ENCODE measurements at places on chromosomes 7 and 10.

- no peak for DNase-seq
Observed at GRCh38 chr7:139580435-139580834, 57.0 kb downstream of the CLEC2L start.

GRCh38 chr7:100584054-100584682 is 1.8 kb downstream of the LRCH4 start:
- DNase-seq: peak; percentile 50

GRCh38 chr7:48004638-48005037 is 24.3 kb downstream of the SUN3 start:
- no peak for DNase-seq

- DNase-seq: no peak
Observed at GRCh38 chr7:44140341-44140740, 791 bp downstream of the MYL7 start.

- DNase-seq: no peak
Observed at GRCh38 chr10:30330497-30331168, 18.4 kb downstream of the MTPAP start.

GRCh38 chr10:122165484-122166276 is 105.4 kb upstream of the BTBD16 start:
- no peak for DNase-seq

- DNase-seq: peak; percentile 87
Observed at GRCh38 chr10:123043409-123043925, 34.7 kb downstream of the ACADSB start.

- DNase-seq: peak; percentile 52
Observed at GRCh38 chr7:7970237-7970530, 1.6 kb downstream of the GLCCI1 start.

- DNase-seq: no peak
Observed at GRCh38 chr7:8155836-8156235, 106.1 kb downstream of the ICA1 start.

- DNase-seq: peak; percentile 45
Observed at GRCh38 chr10:110317866-110318850, 13.4 kb upstream of the SMNDC1 start.

DNA sequence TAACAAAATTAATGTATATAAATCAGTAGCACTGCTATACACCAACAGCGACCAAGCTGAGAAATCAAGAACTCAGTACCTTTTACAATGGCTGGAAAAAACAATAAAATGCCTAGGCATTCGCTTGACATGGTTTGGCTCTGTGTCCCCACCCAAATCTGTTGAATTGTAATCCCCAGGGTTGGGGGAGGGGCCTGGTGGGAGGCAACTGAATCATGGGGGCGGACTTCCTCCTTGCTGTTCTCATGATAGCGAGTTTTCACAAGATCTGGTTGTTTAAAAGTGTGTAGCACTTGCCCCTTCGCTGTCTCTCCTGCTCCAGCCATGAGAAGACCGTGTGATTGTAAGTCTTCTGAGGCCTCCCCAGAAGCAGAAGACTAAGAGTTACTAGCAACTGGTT is 8.6 kb downstream of the ZNF786 start:
- DNase-seq: no peak

DNA sequence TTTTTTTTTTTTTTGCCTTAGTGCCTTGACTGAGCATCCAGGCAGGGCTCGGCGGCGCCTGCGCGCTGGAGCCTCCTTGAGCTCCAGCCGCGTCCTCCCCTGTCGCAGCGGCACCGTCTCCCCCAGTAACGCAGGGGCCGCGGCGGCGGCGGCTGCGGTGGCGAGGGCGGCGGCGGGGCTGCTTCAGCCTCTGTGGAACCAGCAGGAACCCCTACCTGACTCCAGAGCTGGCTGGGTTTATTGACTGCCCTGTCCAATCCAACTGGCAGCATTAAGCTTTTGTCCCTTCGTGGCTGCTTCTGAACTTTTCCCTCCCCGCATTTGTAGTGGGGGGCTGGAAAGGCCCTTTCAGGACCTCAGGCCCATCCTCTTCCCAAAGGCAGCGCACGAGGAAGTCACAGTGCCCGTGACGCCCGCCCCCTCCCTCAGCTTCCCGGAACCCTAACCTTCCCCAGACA is at the start of gene GPR85:
Gene GPR85, minus strand, starts transcription at position 397 of the 458 bp plus-strand sequence. CDS start 2,106 bp downstream, outside the sequence.
- DNase-seq: peak; percentile 90

- DNase-seq: no peak
Observed at GRCh38 chr10:77027576-77027975, 610.0 kb downstream of the KCNMA1 start.

DNA sequence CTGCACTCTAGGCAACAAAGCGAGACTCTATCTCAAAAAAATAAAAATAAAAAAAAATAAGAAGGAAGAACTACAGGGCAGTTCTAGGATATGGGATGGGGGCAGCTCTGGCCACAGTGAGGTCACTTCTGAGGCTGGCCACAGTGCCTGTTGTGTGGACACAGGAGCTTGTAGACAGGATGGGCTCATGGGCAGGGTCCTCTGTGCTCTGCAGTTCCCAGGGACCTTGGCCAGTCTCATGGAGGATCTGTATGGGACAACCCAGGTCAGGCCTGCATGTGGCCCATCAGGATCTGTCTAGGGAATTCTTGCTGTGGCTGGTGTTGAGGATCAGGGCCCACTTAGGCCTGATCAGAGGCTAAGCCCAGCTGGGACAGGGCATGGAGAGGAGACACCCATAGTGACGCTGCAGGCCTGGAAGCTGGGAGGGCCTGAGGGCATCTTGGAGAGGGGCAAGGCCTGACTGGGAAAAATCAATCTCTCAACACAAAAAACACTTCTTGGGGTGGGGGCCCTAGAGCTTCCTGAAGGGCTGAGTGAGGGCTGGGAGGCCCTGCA is 19.4 kb upstream of the PAX2 start:
- DNase-seq: no peak

GRCh38 chr7:152050547-152050971 is 25.1 kb downstream of the GALNT11 start:
- DNase-seq: no peak

DNA sequence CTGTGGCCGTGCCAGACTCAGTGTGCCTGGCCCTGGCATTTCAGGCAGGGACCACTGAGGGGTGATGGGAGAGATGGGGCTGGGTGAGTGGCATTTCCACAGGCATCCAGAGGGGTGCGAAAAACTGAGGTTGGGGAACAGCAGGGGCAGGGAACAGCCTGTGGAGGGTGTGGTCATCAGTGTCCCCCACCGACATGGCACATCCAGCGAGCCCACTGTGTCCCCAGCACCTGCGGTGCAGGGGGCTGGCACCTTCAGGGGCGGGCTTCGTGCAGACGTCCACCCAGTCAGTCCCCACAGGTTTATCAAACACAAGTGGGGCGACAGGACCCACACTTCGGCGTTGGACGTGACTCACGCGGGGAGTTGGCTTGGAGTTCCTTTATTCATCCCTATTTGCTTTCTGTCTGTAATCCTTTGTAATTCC is 14.8 kb downstream of the CUX1 start:
- no peak for DNase-seq

- DNase-seq: no peak
Observed at GRCh38 chr7:55382251-55382650, 17.1 kb downstream of the LANCL2 start.

GRCh38 chr10:95240811-95241210 is 46.8 kb downstream of the ACSM6 start:
- DNase-seq: no peak

- DNase-seq: no peak
Observed at GRCh38 chr10:95121904-95122303, 52.6 kb upstream of the CYP2C8 start.

GRCh38 chr7:825386-825785 is 6.9 kb upstream of the SUN1 start:
- no peak for DNase-seq

- peak; percentile 86 for DNase-seq
Observed at GRCh38 chr10:21020545-21020944, 123.4 kb upstream of the NEBL start.

GRCh38 chr10:58734116-58734515 is 221.4 kb downstream of the BICC1 start:
- no peak for DNase-seq

- DNase-seq: peak; percentile 89
Observed at GRCh38 chr10:80739963-80740715, 202.4 kb downstream of the SH2D4B start.

- no peak for DNase-seq
Observed at GRCh38 chr7:18820981-18821380, 296.5 kb downstream of the TWIST1 start.

GRCh38 chr7:124918662-124919061 is 11.0 kb downstream of the POT1 start:
- DNase-seq: no peak

- no peak for DNase-seq
Observed at GRCh38 chr7:20030915-20031362, 186.2 kb downstream of the MACC1 start.

DNA sequence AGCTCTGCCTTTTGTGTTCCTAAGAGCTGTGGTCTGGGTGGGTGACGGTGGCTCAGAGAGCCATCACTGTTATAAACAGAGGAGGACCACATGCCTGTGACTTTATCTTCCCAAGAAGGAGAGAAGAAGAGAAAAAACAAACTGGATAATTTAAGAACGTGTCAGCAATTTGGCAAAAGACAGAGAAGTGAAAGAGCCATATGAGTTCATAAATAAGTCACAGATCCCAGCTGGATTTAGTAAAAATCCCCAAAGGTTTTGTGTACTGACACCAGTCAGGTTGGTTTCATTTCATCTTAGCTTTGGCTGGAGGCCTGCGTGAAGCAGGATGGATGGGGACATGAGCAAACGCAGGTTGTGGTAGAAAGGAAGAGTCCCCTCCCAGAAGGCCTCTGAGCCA is 120.7 kb downstream of the CXCL12 start:
- no peak for DNase-seq

GRCh38 chr7:21762469-21762868 is 183.2 kb downstream of the CDCA7L start:
- no peak for DNase-seq

DNA sequence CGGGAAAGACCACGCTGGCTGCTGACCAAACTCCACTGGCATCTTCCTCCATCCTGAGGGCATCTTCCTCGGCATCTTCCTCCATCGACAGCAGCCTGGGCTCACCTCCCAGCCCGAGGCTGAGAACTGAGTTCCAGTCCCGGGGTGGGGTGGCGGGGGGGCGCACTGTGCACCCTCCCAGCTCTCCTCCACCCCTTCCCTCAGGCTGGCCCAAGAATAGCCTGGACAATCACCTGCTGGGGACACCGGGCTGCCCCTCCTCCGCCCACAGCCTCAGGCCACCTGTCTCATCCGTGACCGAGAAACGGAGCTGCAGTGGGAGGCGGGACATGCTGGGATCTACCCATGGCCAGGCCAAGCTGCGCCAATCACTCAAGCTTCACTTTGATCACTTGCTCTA is 37.2 kb downstream of the DIP2C start:
- peak; percentile 38 for DNase-seq

GRCh38 chr7:73682745-73683055 is 553 bp downstream of the DNAJC30 start:
- peak; percentile 60 for DNase-seq

DNA sequence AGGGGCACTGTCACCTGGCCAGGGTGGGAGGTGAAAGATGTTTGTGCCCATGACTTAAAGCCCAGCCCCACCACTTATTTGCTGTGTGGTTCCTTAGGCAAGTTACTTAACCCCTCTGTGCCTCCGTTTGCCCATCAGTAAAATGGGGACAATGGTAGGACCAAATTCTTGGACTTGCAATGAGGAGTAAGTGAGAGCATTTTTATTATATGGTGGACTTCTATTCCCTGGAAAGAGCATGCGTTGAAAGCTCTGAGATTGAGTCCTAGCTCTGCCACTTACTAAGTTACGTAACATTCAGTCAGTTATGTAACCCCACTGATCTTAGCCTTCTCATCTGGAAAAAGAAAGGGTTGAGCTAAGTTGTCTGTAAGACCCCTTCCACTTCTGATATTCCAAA is 18.8 kb downstream of the VSIR start:
- no peak for DNase-seq

- DNase-seq: no peak
Observed at GRCh38 chr7:144670218-144670617, 165.6 kb downstream of the TPK1 start.

GRCh38 chr7:40799493-40800403 is 664.9 kb downstream of the SUGCT start:
- no peak for DNase-seq

DNA sequence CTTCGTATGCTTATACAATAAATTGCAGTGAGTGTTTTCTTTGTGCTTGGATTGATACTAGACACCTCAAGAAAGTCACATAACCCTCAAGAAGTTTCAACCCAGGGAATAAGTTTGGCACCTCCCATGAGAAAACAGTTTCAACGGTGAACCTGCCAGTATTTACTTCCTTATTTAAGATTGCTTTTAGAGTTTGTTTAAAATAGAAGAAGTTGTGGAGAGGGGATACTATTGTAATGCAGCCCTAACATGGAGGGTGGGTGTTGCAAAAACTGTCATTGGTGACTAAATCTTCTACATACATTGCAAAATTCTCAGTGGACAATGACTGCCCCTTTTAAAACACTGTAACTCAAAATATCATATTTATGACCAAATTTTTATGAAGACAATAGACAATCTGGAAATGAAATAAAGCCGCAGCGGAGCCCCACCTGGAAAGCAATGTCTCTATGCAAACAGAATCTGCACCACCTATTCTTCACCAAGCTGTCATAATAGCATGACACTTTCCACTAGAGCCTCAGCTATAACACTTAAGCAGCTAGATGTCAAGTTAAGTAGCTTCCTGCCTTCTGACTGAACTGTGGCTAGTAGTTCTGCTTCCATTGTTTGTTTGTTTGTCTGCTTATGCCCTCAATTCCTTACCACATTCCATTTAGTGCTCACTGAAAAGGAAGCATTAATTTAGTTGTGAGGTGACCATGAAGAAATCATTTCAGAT is 98.2 kb downstream of the MDFIC start:
- no peak for DNase-seq

DNA sequence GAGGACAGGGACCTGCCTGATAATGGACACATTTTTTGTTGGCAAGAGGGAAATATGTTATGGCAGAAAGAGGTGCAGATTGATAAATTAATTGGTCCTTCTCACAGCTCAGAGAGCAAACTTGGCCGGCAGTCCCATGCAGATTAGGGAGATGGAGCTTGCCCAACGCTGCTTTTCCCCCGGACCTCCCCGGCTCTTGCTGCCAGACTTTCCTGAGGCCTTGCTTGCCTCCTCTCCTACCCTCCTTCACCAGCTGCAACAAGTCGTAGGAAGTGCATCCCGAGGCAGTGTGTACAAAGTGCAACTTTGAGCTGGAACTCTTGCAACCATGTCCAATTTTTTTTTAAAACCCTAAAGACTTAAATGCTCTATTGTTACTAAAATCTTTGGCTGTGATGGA is 215.5 kb downstream of the LRMDA start:
- DNase-seq: no peak

DNA sequence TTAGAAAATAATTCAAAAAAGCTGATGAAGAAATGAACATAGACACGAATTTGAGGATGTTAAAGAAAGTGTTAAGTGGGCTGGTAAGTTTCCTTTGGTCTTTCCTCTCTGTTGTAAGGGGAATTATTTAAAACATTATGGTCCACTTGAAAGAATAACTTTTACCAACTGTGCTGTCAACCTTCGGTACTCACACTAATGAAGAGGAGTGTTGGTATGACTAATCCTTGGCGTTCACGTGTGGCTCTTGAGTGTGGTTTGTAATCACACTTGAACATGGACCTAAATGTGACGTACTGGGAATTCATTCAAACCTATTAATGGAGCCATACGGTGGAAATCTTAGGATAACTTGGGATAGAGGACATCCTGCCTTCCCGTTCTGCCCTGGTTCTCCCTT is 41.3 kb downstream of the TBXAS1 start:
- DNase-seq: no peak
